Activated CD4-positive, alpha-beta T cell treated with anti-CD3 and anti-CD28 coated beads, Interleukin-2, amount 50 U/mL, for 24 hours (primary cell): ENCODE measurements at places on chromosomes 6 and 20.

DNA sequence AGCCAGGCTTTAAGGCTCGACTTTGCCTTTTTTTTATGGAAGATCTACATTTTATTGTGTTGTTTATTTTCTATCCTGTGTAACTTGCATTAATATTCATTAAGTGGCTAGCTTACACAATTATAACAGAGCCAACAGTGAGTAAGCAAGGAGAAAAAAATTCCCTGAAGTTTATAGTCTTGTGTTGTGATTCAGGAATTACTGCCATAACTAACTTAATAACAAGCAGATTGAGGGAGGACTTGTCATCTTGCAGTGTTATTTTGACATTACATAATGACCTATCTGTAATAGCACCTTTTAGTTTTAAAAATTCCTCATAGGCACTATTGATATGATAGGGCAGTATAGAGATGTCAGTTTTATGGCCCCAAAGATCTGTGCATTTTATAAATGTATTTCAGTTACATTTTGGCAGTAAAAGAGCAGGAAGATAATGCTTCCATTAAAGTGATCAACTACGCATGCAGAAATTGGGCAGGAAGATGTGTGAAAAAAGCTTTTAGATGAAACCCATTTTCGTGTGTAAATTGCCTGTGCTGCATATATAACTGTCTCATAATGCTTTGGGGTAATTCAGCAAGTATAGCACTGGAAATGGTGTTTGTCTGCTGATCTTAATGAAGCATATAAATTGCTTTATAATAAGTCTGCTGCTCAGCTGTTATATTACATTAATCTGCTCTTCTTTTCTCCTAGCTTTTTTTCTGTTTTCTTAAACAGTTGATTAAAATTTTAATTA, 123.0 kb downstream of the SMAP1 start:
- no peak for DNase-seq

GRCh38 chr6:155561257-155561965, 105.8 kb upstream of the NOX3 start:
- no peak for DNase-seq

DNA sequence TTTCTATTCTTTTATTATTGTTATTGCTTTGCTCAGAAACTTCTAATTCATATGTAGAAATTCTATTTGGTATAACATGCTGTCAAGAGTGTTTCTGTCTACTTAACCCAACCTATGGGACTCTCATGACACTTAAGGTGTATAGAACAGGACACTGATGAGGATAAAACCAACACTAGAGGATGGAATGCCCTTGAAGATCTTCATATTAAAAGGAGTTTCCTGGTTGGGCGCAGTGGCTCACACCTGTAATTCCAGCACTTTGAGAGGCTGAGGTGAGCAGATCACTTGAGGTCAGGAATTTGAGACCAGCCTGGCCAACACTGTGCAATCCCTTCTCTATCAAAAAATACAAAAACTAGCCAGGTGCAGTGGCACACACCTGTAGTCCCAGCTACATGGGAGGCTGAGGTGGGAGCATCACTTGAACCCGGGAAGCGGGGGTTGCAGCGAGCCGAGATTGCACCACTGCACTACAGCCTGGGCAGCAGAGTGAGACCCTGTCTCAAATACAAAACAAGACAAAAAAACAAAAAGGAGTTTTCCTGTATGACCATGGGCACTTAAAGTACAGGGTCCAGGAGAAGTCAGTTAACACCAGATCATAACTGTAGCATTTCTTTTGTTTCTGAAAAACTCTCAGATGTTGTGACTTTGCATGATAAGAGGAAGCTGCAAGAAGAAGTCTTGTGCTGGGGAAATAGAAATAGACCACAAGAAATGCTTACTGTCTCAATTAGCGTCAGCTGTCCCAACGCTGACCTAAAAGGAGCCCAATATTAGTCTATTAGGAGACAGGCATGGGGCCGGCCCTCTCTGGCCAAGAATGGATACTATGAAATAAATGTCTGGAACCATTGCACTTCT, 38.9 kb upstream of the CD2AP start:
- DNase-seq: no peak

- DNase-seq: no peak
Measured at GRCh38 chr20:1882026-1882425, 13.2 kb upstream of the SIRPA start.

GRCh38 chr6:43715056-43715788, 27.6 kb upstream of the MRPS18A start:
- DNase-seq: no peak

- no peak for DNase-seq
Measured at GRCh38 chr6:961407-961960, 268.5 kb upstream of the EXOC2 start.

DNA sequence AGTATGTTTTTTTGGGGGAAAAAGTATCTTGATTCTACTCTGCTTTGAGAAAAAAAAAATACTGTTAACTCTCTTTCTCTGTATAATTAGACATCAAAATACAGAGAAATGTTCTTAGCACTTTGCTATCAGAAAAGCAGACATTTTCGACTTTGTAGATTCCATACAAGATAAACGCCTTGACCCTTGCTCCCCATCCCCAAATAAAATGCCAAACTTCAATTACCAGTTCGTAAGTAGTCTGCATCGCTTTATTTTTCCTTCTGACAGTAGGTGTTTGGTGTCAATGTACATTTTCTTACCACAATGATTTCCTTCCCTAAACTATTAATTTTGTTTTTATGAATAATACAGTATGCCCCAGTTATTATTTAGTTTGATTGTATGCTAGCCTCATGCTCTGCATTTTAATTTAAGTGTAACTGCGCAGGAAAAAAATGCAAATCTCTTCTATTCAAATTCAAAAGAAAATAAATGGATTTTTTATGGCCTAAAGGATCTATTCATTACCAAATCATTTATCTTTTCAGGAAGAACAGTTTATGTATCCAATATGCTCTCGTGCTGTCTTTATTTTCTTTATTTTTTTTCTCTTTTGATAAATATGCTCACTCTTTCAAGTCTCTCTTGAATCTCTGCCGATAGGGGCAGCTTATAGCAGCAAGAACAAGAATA, 84.8 kb upstream of the ZNF217 start:
- DNase-seq: no peak

DNA sequence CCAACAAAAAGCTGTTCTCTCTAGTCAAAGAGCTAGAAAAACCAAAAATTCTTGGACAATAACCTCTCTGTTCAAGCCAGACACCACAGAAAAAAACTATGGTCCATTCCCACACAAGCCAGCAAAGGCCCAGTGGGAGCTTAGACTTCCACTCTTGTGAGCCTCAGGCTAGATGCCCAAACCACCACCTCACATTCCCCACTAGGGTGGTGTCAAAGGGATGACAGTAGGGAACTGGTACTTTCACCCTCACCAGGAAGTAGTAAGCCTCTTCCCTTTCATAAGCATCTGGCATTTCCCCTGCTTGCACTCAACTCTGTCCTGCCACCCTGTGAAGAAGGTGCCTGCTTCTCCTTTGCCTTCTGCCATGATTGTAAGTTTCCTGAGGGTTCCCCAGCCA, 58.4 kb upstream of the RNF217 start:
- DNase-seq: no peak

DNA sequence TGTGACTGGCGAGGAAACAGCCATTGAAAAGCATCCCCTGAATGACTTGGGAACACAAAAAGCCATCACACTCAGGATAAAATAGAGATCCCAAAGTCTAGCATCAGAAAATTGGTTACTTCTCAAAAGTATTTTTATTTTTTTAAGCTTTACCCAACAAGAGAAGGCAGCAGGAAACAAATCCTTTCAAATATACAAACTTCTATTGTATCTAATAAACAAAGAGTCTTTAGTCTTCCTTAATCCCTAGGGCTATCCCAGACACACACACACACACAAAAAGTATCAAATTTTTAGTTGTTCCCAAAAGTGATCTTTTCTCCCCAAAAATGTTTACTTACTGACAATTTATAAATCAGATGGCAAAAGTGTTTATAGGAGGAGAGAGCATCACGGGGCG, 33.2 kb upstream of the MARCKS start:
- no peak for DNase-seq

DNA sequence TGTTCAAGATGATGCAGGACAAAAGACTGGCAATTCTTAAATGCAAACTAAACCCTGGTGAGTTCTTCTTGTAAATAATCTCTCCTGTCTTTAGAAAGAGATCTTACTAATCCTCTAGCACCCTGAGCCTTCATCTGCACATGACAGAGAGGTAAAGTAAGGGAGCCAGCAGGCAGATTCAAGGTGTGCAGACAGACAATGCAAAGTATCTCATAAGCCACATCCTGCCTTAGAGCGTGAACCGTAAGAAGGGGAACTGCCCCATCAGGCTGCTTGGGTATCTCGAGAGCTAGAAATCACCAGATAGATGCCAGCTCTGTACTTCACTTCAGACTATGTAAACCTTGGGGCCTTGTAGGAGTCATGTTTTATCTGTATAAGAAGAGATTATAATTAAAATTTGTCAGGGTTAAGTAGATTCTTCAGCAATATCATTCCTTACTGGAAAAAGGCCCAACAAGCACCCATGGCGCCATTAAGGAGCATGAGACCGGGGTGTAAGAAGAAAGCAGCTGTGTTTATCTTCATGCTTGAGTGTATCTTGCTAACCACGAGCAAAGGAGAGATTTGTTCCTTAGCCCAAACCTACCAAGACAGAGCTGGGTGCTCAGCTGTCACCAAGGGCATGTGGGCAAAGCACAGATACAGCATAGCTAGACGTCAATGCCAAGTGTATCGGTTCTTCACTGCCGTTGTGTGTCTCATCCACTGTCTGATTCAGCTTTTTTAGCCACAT, 24.4 kb downstream of the CNR1 start:
- no peak for DNase-seq

DNA sequence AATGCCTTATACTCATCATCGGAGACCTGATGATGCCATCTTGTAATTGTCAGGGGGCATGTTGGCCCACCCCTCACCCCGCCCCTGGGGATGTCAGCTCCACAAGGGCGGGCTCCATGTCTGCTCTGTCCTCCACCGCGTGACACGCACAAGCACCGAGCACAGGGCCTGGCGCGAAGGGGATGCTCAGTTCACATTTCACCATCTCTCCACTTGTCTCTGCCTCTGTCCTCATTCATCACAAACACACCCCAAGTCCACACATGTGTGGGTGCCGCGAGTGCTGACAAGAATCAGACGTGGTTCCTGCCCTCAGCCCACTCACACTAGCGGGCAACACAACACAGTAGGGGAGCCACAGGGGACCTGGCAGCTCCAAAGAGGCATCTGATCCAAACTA, 151.2 kb upstream of the PTPN1 start:
- no peak for DNase-seq

DNA sequence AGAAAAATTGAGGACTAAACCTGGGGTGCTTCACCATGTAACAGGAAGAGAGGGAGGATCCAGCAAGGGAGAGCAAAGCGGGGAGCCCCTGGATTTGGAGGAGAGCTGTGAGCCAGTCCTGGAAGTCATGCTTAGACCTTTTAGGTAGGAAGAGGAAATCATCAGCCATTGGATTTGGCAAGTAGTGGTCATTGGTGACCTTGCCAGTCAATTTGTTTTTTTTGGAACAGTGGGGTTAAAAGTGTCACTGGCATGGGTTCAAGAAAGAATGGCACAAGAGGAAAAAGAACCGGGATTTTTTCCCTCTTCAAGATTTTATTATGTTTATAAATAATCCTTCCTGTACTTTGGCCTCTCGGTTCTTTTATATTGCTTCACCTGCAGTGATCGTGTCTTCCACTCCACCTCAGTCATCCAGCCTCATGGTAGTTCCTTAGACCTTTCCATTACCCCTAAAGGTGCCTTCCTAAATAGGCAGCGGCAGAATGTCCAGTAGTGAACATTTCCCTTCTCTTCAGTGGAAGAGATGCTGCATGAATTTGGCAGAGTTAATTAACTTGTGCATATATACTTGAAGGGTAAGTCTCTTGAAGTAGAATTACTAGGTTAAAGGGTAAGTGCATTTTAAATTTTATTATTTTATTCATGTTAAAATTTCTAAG, 124.7 kb downstream of the QKI start:
- DNase-seq: no peak

DNA sequence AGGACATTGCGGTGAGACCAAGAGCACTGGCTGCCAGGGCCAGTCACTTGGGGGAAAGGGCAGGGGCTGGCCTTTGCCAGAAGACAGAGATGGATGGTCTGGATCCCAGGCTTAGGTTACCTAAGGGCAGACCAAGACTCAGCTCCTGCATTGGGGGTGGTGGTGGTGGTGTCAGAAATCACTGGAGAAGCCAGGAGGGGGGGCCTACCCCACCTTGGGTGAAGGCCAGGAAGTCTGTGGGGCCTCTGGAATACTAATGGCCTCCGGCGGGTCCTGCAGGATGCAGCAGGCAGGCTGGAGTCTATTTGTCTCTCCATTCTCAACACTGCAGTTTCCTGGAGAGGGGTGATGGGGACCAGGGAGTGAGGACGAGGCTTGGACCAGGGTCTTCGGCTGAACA, 32.8 kb downstream of the CD40 start:
- DNase-seq: no peak

- no peak for DNase-seq
Measured at GRCh38 chr6:3405182-3405518, 51.7 kb downstream of the SLC22A23 start.

DNA sequence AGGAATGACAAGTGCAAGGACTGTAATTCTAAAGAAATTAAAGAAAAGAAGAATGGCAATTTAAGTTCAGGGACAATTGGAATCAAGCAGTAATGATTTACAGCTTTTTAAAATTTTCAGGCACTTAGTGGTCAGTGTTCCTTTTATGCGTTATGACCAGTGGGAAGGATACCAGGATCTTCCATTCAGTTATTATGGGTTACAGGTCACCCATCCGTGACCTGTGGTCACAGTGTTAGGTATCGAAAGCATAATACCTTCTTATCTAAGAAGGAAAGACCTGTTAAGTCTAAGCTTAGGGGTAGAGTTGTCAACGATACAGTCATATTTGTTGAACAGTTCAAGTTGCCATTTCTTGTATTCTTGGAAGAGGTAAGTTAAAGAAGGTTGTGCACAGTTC, 253.8 kb downstream of the LAMA2 start:
- no peak for DNase-seq

- DNase-seq: no peak
Measured at GRCh38 chr6:13917141-13917540, 7.6 kb upstream of the RNF182 start.

DNA sequence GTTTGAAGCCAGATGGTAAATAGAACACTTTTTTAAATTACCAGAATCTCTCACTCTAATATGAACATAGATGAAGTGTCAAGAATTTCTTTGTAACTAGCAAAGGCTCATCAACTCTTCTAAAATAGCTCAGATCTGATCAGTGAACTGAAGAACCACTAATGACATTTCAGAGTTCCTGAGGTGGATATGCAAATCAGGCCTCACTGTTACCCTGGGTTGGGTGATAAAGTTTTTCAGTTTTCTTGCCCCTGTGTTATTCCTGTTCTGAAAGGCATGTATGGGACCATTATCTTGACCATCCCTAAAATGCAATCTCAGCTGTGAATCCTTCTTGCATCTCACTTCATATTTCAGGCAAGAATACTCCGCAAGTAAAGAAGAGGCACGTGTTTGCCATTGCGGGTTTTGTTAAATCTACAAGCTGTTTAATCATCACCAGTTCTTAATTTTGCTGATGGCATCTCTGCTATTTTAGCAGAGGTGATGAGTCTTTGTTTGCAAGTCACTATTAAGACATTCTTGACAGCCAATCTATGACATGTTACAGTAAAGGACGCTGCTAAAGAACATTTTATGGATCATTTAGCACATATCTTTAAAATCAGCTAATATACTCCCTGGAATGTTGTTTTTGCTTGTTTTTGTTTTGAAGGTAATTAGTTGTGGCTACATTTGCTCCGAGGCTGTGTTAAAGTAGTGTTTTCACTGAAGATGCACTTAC, 47.9 kb downstream of the KHDC1L start:
- DNase-seq: no peak
